Stimulated activated CD8-positive, alpha-beta memory T cell treated with anti-CD3 and anti-CD28 coated beads, Interleukin-7, amount 100 ng/mL, for 48 hours (primary cell): ENCODE measurements at places on chromosomes 6 and 20.

- no peak for DNase-seq
Measured at GRCh38 chr6:14863902-14864850, 381.7 kb upstream of the JARID2 start.

- DNase-seq: no peak
Measured at GRCh38 chr20:17161673-17162481, 65.0 kb upstream of the PCSK2 start.

- DNase-seq: no peak
Measured at GRCh38 chr20:60921022-60921622, 330.9 kb upstream of the CDH4 start.

DNA sequence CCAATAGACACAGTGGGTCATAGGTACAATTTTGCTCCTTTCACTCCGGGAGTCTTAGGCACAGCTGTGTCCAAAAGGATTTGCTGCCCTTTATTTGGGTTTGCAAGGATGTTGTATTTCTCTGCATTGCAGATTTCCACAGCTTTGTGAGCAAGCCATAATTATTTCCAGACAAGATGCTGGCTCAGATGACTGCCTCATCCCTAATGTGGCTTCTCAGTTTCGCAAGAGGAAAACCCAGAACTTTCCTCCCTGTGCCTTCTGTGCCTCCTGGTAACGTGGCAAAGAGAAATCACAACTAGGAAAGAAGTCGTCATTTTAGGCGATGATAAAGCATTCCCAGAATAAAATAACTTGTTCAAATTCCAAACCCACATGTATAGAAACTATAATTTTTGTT lies 33.7 kb downstream of the FAM50B start:
- no peak for DNase-seq

- no peak for DNase-seq
Measured at GRCh38 chr6:36752886-36753506, 55.4 kb downstream of the RAB44 start.

- no peak for DNase-seq
Measured at GRCh38 chr6:146065690-146066089, 36.8 kb downstream of the GRM1 start.

DNA sequence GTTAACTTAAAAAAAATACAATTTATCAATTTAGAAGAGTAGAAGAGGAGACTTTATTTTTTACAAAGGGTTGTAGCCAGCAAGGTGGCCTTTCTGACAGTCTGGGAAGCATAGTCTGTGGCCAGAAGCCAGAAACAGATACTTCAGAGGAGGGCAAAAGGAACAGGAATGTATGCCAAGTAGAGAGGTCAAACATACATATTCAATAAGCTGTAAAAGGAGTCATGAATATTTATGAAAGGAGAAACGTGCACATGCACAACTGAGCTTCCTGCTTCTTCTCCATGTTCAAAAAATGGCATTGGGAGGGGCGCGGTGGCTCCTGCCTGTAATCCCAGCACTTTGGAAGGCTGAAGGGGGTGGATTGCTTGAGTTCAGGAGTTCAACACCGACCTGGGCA lies 43.9 kb upstream of the FAM184A start:
- no peak for DNase-seq

DNA sequence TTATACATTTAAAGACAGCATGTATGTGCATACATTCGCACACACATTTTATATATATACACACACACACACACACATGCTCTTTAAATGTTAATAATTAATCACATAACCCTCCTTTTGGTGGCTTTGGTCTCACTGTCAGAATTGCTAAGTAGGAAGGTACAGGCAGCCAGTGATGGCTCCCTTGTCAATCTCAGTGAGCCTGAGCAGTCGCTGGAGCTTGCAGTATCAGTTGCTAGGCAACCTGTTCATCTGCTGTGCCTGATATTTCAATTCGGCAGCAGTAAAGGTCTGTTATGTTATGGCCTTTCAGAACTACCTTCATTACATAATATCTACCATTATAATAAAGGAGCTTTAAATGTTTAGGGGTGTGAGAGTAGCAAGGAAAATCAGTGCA lies 374.3 kb downstream of the LMBRD1 start:
- no peak for DNase-seq

- DNase-seq: no peak
Measured at GRCh38 chr6:14197118-14197517, 79.5 kb downstream of the CD83 start.

GRCh38 chr6:135875446-135875845 lies 23.9 kb downstream of the PDE7B start:
- no peak for DNase-seq
